ENCODE measurements at places on chromosomes 5 and 9.

DNA sequence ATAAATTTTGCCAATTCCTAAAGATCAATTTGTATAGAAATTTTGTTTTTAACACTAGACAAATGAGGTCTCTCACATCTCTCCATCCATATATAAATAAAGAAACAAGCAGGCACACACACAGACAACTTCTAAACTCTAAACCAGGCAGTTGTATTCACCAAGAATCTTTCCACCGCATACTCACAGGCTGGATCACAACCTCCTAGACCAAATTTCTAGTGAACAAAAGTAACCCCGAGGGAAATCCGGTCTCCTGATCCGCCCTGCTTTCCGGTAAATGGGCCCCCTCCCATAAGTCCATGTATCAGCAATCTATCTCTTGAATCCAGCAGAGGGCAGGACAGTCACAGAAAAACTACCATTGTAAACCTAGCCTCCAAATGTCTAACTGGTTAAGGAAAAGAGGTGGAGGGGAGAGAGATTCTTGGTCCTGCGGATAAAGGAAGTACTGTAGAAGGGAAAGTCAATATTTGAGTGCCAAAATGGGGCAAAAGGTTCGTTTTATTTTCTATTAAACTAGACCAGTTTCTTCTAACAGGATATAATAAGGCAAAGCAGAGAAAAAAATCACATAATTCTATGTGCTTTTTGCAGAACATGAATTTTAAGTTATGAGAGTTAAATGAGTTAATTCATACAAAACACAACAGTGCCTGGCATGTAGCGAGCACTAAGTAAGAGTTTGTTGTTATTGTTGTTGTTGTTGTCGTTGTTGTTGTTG lies 4.8 kb upstream of the SMU1 start:
- DNase-seq: peak; percentile 92

DNA sequence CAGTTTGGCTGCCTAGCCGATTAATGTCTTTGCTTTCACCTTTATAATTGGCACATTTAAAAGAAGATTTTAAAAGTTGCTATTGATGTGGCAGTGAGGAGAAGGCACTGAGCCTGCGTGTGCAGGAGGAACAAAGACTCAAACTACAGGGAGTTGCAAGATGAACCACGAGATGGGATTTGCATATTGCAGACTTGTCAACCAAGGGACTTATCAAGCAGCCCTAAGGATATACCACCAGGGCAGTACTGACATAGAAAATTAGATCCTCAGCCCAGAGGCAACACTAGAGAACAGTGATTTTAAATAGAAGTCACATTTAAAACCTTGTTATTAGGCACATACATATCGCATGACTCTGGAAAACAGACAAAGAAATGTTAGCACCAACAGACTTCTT lies 342.6 kb downstream of the GLIS3 start:
- peak; percentile 73 for DNase-seq

DNA sequence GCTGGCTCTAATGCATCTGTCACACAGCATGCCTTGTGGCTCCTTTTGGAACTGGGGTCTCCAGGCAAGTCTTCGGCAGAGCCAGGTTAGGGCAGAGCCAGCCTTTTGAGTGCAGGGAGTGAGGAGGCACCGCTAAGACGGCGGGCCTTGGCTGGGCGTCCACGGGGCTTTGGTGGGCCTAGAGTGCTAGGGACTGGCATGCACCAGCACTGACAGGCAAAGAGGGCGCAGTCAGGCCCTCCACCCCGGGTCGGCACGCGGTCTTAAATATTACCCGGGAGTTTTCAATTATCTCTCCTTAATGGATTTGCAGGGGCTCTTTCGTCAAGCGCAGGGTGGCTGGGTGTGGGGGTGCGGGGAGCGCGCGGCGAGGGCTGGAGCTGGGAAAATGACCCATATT lies 444.4 kb downstream of the SPATA31A7 start:
- no peak for DNase-seq

DNA sequence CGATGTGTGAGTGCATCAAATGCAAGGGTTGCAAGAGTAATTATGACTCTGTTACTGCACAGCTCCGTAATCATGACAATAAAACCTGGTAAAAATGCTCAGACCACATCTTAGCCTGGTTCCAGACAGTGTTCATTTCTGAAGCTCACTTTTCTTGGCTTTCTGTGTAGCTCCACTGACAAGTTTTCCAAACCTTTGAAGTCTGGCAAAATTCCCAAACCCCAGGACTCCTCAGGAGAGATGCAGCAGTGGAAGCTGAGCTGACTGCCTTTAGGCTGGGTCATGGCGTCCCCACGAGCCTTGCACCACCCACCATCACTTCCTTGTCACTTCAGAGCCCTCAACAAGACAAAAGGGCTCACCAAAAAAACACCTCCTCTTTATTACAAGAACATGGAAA lies 131.6 kb upstream of the TAS2R1 start:
- no peak for DNase-seq

DNA sequence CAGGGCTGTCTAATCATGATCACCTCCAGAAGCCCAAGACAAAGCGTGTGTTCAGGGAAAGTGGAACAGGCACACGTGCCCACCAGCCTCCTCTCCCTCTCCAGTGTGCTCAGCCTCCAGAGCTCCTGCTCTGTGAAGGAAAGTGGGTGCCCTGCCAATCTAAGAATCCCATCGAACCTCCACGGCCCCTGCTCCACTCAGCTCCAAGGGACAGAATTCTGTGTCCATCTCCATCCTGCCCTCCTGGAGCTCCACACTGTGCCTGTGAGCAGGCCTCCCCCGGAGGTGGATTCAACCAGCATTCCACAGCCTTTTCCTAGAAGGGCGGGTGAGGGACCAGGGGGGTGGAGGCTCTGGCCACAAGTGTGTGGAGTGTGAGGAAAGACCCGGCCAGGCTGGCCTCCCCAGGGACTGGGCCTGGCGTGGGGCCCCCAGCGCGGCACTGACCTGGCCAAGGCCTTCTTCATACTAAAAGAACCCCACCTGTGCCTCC lies 6.0 kb downstream of the EEIG1 start:
- no peak for DNase-seq

DNA sequence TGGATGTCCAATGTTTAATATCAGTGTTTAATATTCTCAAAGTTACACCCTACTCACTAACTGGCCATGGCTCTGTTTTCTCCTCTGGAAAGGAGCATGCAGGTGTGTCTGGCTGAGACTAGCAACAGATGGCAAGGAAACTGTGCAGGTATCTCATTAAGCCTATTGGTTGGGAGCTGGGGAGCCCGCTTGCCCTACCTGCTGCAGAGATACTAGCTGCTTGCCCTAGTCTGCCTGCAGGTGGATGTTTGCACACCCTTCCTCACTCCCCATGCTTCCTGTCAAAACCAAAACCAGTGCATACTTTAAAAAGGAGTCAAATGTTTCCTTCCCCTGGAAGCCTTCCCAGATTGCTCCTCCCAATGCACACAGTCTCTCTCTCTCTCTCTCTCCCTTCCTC lies 228.3 kb upstream of the RASEF start:
- no peak for DNase-seq

DNA sequence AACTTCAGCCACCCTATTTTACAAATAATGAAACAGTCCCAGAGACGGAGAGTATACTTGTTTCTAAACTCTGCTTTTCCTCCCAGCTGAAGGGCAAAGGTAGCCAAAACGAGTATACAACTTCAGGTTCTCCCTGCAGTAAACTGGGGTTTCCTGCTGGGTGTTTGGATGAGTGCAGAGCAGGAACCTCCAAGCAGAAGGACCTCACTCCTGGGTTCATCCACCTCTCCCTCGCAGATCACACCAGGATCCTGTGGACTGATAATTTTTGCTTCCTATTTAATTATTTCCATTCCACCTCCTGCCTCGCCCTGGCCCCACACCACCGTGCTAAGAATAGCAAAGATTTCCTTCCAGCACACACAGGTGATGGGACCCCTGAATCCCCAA lies 2.0 kb upstream of the FOXB2 start:
- DNase-seq: no peak

DNA sequence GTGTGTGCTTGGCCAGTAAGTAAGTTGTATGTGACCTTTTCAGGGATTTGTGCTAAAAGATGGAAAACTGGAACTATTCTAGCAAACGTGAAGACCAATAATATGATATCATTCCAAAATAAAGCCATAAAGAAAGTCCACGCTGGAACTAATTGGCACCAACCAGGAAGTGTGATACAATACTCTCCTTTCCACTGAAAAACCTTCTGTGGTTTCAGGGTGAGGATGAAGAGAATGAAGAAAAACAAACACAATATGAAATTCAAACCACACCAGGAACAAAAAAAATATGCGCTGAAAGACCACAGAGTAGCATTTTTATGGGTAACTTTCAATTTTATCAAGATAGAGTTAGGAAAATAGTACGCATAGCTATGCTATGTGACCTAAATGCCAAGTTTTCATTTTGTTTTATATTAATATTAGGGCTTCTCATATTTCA lies 105.8 kb downstream of the EFNA5 start:
- no peak for DNase-seq

DNA sequence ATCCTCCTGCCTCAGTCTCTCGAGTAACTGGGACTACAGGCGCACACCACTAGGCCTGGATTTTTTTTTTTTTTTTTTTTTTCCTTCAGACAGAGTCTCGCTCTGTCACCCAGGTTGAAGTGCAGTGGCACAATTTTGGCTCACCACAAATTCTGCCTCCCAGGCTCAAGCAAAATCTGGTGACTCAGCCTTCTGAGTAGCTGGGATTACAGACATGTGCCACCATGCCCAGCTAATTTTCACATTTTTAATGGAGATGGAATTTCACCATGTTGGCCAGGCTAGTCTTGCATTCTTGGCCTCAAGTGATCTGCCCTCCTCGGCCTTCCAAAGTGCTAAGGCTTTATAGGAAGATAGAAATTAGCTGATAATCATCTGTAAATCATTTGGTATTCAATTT lies 43.9 kb downstream of the NSA2 start:
- DNase-seq: no peak

GRCh38 chr5:170483701-170484458 lies 19.9 kb upstream of the KCNIP1 start:
- no peak for DNase-seq

- DNase-seq: peak; percentile 46
These were observed 92.9 kb upstream of the MTAP start for GRCh38 chr9:21709464-21710058.

- no peak for DNase-seq
These were observed 11.3 kb downstream of the FOXD1 start for GRCh38 chr5:73437101-73437776.

- no peak for DNase-seq
These were observed 308.7 kb downstream of the SPOCK1 start for GRCh38 chr5:137190441-137190840.

GRCh38 chr9:97367729-97368128 lies 44.2 kb upstream of the TDRD7 start:
- DNase-seq: no peak

- no peak for DNase-seq
These were observed 202.9 kb downstream of the NR2F1-AS1 start for GRCh38 chr5:93378073-93378472.

- DNase-seq: no peak
These were observed 50.8 kb downstream of the SAXO1 start for GRCh38 chr9:18982262-18982620.

- no peak for DNase-seq
These were observed 42.8 kb upstream of the PDE8B start for GRCh38 chr5:77167695-77168121.

GRCh38 chr9:81634915-81635516 lies 54.3 kb downstream of the TLE1 start:
- no peak for DNase-seq

GRCh38 chr9:124520206-124520596 lies 13.0 kb upstream of the NR5A1 start:
- no peak for DNase-seq

- no peak for DNase-seq
These were observed 77.2 kb downstream of the MRPS30 start for GRCh38 chr5:44885903-44886302.

GRCh38 chr9:111925017-111925770 lies 28.6 kb downstream of the UGCG start:
- no peak for DNase-seq

All from cerebellar cortex (tissue), 1 donor.